ENCODE measurements at places on chromosomes 4 and X.

DNA sequence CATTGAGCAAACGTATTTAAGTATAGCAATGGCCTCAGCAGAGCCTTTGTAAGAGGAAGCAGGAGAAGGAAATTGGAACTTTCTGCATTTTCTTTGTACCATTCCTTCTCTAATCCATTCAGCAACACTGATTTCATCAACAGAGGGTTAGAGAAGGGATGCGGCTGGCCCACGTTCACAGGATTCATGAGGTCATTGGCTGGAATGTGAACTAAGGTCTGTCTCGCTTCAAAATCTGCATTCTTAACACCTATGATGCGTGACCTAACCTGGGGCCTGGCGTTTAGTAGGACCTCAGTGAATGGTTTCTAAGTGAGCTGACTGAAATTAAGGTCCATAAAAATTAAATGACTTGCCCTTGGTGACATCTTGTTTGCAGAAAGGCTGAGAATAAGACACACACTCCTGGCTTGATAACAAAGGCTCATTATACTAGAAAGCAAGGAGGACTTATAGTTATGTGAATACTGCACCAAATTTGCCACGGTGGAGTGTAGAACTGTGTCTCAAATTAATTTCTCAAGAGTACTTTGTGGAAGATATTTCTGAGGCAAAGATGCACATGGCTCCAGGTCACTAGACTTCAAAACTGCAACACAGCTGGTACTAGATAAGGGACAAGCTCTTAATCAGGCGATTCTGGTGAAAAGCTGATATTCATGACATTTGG, 25.4 kb downstream of the FGFBP1 start:
- no peak overlapping the region for H3K27ac ChIP-seq
- peaks cover 2% of the 10 kb centered on the region for H3K27me3 ChIP-seq
- H3K4me1 ChIP-seq, result no peaks in the 10 kb centered on the region
- H3K4me3 ChIP-seq, result no peak overlapping the region
- no peak for DNase-seq
- no peaks in the 10 kb centered on the region for H3K36me3 ChIP-seq

GRCh38 chr4:76708971-76709771, 188.8 kb downstream of the SOWAHB start:
- no peak for DNase-seq
- H3K36me3 ChIP-seq, result no peaks in the 10 kb centered on the region
- H3K27me3 ChIP-seq, result no peaks in the 10 kb centered on the region
- no peaks in the 10 kb centered on the region for H3K4me1 ChIP-seq

- H3K4me3 ChIP-seq, result no peak overlapping the region
- no peak overlapping the region for H3K27ac ChIP-seq
- no peaks in the 10 kb centered on the region for H3K36me3 ChIP-seq
- H3K27me3 ChIP-seq, result no peaks in the 10 kb centered on the region
Observed at GRCh38 chr4:100872811-100873210, 355.0 kb upstream of the EMCN start.

- H3K27ac ChIP-seq, result no peak overlapping the region
- no peaks in the 10 kb centered on the region for H3K27me3 ChIP-seq
Observed at GRCh38 chr4:54707406-54707805, 49.6 kb downstream of the KIT start.

GRCh38 chrX:150602296-150602695, 33.9 kb downstream of the MTM1 start:
- peaks cover 13% of the 10 kb centered on the region for H3K36me3 ChIP-seq
- no peak for DNase-seq
- peaks cover 24% of the 10 kb centered on the region for H3K4me1 ChIP-seq

GRCh38 chr4:21366312-21366711, 582.3 kb downstream of the KCNIP4 start:
- H3K4me1 ChIP-seq, result no peaks in the 10 kb centered on the region
- H3K27ac ChIP-seq, result no peak overlapping the region
- no peak overlapping the region for H3K4me3 ChIP-seq
- no peaks in the 10 kb centered on the region for H3K36me3 ChIP-seq

DNA sequence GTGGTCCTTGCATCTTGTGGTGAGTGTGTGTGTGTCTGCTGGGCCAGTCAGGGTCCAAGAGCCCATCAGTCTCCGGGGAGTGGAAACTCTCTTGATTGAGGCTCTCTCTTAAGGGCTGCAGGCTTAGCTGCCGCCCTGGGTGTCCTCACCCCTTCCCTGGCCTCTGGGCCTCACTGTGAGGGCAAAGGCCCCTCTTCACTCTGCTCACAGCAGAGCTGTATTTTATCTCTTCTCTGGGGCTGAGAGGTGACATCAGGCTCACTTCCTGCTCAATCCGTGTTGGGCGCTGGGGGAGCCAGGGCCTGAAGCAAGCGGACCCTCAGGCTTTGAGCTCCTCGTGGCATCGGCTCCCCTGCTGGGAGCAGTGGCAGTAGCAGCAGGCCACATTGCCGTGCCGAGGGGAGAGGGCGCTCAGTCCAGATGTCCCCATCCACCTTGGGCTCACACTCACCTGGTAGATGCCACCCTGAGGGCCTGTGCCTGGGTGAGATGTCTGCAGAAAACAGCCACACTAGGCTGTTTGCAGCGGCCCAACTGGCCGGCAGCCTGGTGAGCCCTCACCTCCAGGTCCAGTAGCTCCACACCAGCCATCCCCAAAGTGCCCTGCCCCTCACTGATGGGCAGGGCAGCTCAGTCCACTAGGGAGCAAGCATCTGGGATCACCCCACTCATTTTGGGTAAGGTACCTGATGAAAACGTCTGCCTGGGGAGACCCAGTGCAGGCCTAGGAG, 24.7 kb upstream of the PRPS1 start:
- no peaks in the 10 kb centered on the region for H3K36me3 ChIP-seq
- H3K4me3 ChIP-seq, result no peak overlapping the region
- H3K27ac ChIP-seq, result no peak overlapping the region
- no peaks in the 10 kb centered on the region for H3K4me1 ChIP-seq
